Articular chondrocyte of knee joint (primary cell): ENCODE measurements at places on chromosomes 13 and 19. TPM values are rescaled to one million over a fixed set of nuclear protein-coding genes. Genes with fewer than 3 reads are reported as not detected.

C19orf18 gene
- 0.65 TPM in 1 of 2 replicates, not detected in the other for total RNA-seq

CGB2 gene
- not detected in 2 replicates for total RNA-seq

NXNL1 gene
- total RNA-seq, result not detected in 2 replicates

ZIC2 gene
- total RNA-seq, result not detected in 2 replicates

ONECUT3 gene
- not detected in 2 replicates for total RNA-seq

ZDHHC20 gene
- 151 and 168 TPM in 2 replicates for total RNA-seq

ZNF433 gene
- 5.9 and 6.8 TPM in 2 replicates for total RNA-seq

BBC3 gene
- 5.9 and 6.3 TPM in 2 replicates for total RNA-seq

DACH1 gene
- under 0.01 TPM in 1 of 2 replicates, not detected in the other for total RNA-seq

SYMPK gene
- total RNA-seq, result 29.3 and 30.3 TPM in 2 replicates

REEP6 gene
- total RNA-seq, result 1.3 and 1.4 TPM in 2 replicates

PRR20E gene
- not detected in 2 replicates for total RNA-seq

NLRP4 gene
- total RNA-seq, result not detected in 2 replicates

KLC3 gene
- 0.11 and 0.26 TPM in 2 replicates for total RNA-seq

SMIM17 gene
- total RNA-seq, result 0.26 TPM in 1 of 2 replicates, not detected in the other

SPACA4 gene
- not detected in 2 replicates for total RNA-seq
